ENCODE measurements at places on chromosomes 1 and 21. TPM values are rescaled to one million over a fixed set of nuclear protein-coding genes. Genes with fewer than 3 reads are reported as not detected.
A peak's percentile ranks its signal among the peaks of the same experiment; 100 is the strongest.

DNA sequence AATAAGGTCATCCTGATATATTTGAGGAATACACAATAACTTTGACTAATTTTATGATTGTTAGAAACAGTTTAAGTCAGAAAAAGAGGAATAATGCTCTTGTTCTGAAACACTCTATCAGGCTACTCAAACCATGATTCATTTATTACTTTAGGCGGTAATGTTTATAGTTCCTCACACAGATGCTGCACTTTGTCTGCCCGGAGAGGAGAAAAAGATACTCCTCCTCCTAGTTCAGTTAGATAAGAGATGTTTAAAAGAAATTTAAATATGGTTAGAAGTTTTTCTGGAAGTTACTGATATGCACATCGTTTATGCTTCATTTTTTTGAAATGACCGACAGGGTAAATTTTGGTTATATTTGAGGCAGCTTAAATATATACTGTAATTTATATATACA lies 103.0 kb downstream of the ZMYM4 start:
- H3K27ac ChIP-seq: no peak overlapping the region
- H3K27me3 ChIP-seq: no peaks in the 10 kb centered on the region
- no peak for DNase-seq
- no peak overlapping the region for H3K4me3 ChIP-seq
- no peaks in the 10 kb centered on the region for H3K4me1 ChIP-seq
- H3K36me3 ChIP-seq: peaks cover 2% of the 10 kb centered on the region

- H3K27me3 ChIP-seq: no peaks in the 10 kb centered on the region
- no peak overlapping the region for H3K4me3 ChIP-seq
- H3K27ac ChIP-seq: no peak overlapping the region
- no peak for DNase-seq
Measured at GRCh38 chr1:155698382-155699038, 9.6 kb downstream of the DAP3 start.

DNA sequence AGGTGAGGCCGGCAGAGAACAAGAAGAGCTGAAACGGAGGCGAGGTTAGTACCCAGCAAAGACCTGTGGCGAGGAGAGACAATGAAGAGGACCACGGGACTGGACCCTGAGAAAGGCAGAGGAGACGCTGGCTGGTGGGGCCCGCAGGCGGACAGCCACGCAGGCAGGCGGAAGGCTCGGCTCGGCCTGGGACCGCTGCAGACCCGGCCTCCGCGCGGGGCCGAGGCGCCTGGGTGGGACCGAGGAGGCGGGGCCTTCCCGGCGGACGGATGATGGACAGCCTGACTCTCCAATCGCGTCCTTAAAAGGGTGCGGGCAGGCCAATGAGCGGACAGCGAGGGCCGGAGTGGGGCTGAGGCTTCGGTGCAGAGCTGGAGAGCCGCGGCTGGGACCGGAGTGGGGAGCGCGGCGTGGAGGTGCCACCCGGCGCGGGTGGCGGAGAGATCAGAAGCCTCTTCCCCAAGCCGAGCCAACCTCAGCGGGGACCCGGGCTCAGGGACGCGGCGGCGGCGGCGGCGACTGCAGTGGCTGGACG lies at the start of gene MPZL1:
MPZL1 (plus strand) TSS at position 366 of the 535 bp plus-strand sequence. CDS start 170 bp downstream, outside the sequence.
- H3K4me3 ChIP-seq: peak within 1 kb of the TSS; percentile 71
- H3K27me3 ChIP-seq: no peaks in the 10 kb centered on the region
- H3K36me3 ChIP-seq: no peaks in the 10 kb centered on the region
- H3K27ac ChIP-seq: no peak within 1 kb of the TSS

- DNase-seq: no peak
- H3K4me1 ChIP-seq: no peaks in the 10 kb centered on the region
- H3K27me3 ChIP-seq: no peaks in the 10 kb centered on the region
- no peak overlapping the region for H3K27ac ChIP-seq
Measured at GRCh38 chr1:83573776-83574175, 425.2 kb downstream of the TTLL7 start.

DNA sequence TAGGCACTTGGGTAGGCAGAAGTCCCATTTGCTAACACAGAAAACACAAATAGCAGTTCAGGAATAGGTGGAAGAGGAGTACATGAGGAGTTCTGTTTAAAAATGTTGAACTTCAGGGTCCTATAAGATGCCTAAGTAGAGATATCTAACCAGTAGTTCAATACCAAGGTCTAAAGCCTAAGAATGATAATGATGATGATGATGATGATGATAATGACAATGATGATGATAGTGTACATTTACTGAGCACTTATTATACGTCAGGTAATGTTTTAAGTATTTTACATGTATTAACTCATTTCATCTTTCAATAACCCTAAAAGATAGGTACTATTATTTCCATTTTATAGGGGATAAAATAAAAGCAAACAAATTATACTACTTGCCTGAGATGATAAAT lies 50.1 kb downstream of the GDAP2 start:
- no peak overlapping the region for H3K4me3 ChIP-seq
- no peaks in the 10 kb centered on the region for H3K27me3 ChIP-seq
- H3K4me1 ChIP-seq: no peaks in the 10 kb centered on the region
- DNase-seq: no peak
- no peak overlapping the region for H3K27ac ChIP-seq
- H3K36me3 ChIP-seq: peaks cover 77% of the 10 kb centered on the region

- no peaks in the 10 kb centered on the region for H3K27me3 ChIP-seq
- no peak overlapping the region for H3K27ac ChIP-seq
- peaks cover 19% of the 10 kb centered on the region for H3K4me1 ChIP-seq
- DNase-seq: no peak
- H3K4me3 ChIP-seq: no peak overlapping the region
Measured at GRCh38 chr21:45114072-45114471, 39.7 kb downstream of the ADARB1 start.

DNA sequence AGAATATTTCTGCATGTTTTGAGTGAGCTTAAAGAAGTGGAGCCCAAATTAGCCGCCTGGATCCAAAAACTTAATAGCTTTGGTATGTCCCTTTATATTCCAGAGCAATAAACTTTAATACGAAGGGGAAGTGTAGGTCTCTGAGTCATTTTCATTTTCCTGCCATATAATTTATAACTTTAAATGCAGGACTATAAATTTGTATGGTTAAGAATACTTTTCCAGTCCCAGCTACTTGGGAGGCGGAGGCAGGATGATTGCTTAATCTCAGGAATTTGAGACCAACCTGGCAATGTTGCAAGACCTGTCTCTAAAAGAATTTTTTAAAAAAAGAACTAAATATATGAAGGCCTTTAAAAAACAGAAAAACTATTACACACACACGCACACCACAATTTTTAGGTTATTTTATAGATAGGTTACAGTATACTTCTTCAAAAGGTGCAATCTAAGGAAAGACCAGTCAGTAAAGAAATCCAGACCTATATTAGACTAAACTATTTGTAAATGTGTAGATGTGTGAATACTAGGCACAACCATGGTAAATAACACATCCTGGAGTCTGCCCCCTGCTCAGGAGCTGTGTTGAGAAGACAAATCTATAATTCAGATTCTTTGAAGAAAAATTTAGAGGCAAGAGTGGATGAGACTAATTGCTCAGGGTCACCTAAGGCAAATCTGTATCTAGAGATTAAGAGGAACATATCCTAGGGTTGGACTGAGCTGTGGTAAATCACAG lies 80.3 kb downstream of the TTC3 start:
- no peaks in the 10 kb centered on the region for H3K27me3 ChIP-seq
- no peak for DNase-seq
- H3K27ac ChIP-seq: no peak overlapping the region

DNA sequence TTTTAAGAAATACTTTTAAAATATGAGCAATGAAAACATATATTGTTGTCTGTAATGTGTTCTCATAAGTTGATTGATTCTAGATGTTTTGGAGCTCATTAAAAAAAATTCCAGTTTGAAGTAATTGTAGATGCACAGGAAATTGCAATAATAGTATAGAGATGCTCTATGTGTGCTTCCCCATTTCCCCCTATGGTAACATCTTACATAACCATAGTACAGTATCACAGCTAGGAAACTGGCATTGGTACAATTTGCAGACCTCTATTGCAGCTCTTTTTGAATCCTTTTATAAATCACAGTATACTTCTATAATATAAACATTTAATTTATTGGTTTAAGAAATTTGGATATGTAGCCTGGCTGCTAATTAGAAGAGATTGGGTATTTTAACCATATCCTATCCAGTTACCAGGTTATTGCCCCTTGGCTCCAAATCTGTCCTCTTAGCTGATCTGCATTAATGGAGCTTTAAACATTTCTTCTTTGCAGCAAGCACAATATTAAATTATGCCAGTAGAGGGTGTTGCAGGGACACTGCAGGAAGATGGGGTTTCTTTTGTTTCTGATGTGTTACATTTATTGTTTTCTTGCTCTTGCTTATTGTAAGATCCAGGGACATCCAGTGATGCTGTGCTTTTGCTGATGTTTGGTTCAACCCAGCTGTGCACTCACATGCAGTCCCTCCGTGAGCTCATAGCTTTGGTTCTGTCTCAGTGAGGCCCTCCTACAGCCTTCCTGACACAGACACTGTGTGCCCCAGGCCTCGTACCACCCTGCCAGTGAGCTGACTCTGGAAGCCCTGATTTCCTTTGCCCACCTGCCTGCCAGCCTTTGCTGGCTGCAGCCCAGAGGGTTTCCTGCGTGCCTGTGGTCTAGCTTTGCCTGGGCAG lies 103.3 kb downstream of the RABGAP1L start:
- DNase-seq: peak; percentile 35
- H3K4me1 ChIP-seq: no peaks in the 10 kb centered on the region
- H3K27me3 ChIP-seq: no peaks in the 10 kb centered on the region
- H3K4me3 ChIP-seq: no peak overlapping the region

DNA sequence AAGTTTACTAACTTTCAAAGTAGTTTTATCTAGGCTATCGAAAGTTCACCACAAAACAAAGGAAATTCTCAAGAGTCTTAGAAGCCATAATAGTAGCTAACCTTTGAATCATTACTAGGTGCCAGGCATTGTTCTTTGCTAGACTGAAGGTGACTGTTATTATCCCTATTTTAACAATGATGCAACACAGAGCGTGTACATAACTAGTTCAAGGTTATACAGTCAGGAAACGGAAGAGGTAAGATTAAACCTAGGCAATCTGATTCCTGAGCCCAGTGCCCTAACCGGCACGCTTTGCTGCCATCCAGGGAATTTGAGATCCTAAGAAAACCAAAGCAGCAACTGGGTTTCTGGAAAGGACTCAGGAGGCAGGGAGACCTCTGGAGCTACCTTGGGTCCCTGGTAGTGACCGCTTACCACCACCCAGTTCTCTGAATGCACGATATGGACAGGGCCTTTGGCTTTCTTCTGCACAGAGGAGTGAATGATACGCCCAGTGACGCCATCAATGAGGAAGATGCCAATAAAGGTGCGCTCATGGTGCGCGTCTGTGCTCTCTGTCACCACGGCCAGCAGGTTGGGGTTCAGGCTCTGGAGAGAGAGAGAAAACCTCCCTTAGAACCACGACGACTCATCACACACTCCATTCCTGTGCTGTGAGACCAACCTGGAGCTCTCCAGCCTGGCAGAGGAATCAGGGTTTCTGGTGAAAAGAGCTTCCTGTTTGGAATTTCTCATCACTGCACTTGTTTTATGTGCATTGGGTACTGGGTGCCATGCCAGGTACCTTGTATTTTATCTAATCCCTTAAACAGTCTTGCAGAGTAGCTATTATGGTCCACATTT lies 13.1 kb upstream of the UBR4 start:
- no peak overlapping the region for H3K4me3 ChIP-seq
- H3K27me3 ChIP-seq: no peaks in the 10 kb centered on the region
- no peak overlapping the region for H3K27ac ChIP-seq

DNA sequence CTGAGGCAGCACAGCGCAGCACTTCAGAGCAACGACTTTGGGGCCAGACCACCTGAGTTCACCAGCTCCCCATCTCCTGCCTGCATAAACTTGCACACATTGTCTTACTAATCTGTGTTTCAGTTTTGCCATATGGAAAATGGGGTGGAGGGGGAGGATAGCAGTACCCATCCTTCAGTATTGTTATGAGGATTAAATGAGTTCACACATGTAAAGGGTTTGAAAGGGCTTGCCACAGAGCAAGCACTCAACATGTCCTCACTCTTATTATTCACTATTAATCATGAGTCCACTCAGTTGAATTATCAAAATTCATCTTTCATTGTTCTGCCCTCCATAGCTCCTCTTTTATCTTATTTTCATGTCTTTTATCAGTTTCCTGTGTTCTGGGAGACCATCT lies 40.1 kb upstream of the BMP8B start:
- no peak overlapping the region for H3K27ac ChIP-seq
- no peak overlapping the region for H3K4me3 ChIP-seq
- no peak for DNase-seq
- H3K27me3 ChIP-seq: peaks cover 6% of the 10 kb centered on the region

- H3K27ac ChIP-seq: no peak overlapping the region
- H3K4me3 ChIP-seq: no peak overlapping the region
- no peaks in the 10 kb centered on the region for H3K27me3 ChIP-seq
- DNase-seq: no peak
- no peaks in the 10 kb centered on the region for H3K36me3 ChIP-seq
Measured at GRCh38 chr1:240126821-240127220, 35.1 kb downstream of the FMN2 start.

- no peaks in the 10 kb centered on the region for H3K36me3 ChIP-seq
- no peak for DNase-seq
- H3K4me3 ChIP-seq: no peak overlapping the region
- no peaks in the 10 kb centered on the region for H3K27me3 ChIP-seq
Measured at GRCh38 chr1:107622535-107622934, 342.4 kb downstream of the VAV3 start.

- H3K27me3 ChIP-seq: no peaks in the 10 kb centered on the region
- DNase-seq: no peak
Measured at GRCh38 chr1:1470626-1471388, 758 bp upstream of the ATAD3B start.

DNA sequence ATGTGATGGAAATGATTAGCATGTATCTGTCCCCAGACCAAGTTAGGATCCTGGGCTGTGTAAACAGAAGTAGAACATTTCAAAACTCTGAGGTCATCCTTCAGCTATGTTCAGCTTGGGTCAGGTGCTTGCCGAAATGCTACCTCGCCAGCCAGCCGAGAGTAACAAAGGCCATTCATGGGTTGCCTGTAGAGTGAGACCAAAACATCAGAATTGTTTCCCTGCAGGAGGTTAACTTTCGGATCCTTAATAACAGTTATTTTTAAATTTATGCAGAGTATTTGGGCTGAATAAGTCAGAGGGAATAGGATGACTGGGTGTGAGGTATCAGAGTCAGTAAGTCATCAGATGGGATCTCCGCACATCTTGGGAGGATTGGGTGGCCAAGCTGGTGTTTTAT lies 35.6 kb downstream of the SMYD2 start:
- no peaks in the 10 kb centered on the region for H3K4me1 ChIP-seq
- H3K27ac ChIP-seq: no peak overlapping the region
- no peak for DNase-seq
- H3K4me3 ChIP-seq: no peak overlapping the region

GRCh38 chr1:26035203-26035958 lies 10.5 kb downstream of the SLC30A2 start:
- peak; percentile 88 for DNase-seq
- peak overlapping the region; percentile 60 for H3K27ac ChIP-seq
- peaks cover 2% of the 10 kb centered on the region for H3K27me3 ChIP-seq
- H3K4me3 ChIP-seq: peak overlapping the region; percentile 99
- no peaks in the 10 kb centered on the region for H3K36me3 ChIP-seq

NFIA gene
- 5.9 TPM for total RNA-seq

VANGL1 gene
- total RNA-seq: 1.1 TPM

HPCA gene
- total RNA-seq: not detected

GJA8 gene
- not detected for total RNA-seq

PRKAA2 gene
- not detected for total RNA-seq

ZSWIM5 gene
- total RNA-seq: 0.91 TPM

LORICRIN gene
- not detected for total RNA-seq

Measured in CD4-positive, alpha-beta T cell (primary cell).